ENCODE measurements at places on chromosomes 7 and 10.

- DNase-seq = no peak
Measured at GRCh38 chr10:85527616-85528317, 838.8 kb downstream of the GRID1 start.

DNA sequence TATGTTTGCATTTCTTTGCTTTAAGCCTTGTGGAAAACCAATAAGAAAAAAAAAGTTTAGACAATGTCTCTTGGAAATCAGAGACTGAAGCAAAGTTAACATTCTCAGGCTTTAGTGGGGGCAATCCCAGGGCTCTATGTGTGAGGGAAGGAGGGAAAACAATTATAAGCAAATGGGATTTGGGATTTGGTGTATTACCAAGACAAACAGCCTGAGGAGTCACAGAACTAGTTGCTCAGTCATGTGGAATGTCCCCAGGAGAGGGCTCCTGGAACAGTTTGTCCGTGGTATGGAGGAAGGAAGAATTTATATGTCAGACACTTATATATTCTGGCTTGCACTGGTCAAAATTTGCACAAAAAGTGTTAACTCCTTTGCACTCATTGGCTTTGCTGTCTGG, 562.9 kb upstream of the TPK1 start:
- no peak for DNase-seq

DNA sequence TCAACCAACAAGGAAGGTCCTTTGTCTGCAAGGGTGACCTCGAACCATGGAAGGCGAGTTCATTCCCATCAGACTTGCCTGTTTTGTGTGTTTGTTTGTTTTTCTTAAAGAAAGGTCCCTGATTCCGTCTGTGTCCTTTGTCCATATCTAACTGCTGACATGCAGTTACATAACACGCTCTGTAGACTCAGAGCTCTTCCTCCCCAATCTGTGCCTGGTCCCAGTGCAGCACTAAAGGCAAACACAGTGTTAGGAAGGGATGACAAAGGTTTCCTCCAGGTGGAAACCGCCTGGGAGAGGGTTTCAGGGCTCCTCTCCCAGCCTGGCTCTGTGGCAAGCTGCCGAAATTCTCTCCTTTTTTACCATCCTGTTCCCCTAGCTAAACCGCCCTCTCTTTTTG, 13.4 kb downstream of the JCAD start:
- DNase-seq = no peak

- DNase-seq = no peak
Measured at GRCh38 chr7:84389242-84389641, 194.7 kb upstream of the SEMA3A start.

DNA sequence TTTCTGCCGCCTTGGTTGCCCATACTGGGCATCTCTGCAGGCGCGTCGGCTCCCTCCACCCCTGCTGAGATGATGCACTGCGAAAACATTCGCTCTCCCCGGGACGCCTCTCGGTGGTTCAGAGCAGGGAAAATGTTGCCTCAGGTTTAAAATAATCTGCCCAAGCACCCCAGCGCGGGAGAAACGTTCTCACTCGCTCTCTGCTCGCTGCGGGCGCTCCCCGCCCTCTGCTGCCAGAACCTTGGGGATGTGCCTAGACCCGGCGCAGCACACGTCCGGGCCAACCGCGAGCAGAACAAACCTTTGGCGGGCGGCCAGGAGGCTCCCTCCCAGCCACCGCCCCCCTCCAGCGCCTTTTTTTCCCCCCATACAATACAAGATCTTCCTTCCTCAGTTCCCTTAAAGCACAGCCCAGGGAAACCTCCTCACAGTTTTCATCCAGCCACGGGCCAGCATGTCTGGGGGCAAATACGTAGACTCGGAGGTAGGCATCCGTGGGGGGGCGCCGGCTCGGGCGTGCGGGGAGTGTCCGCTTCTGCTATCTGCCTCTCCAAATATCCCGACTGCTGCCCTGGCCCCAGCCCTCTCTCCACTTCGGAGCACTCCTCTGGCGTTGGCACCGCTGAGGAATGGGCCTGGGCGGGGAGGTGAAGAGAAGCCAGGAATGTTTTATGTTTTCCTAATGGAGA, at the start of gene CAV1:
TSS of gene CAV1 (plus strand) at position 428 of the 689 bp plus-strand sequence. CDS start at position 455, 27 bp downstream.
- DNase-seq = peak; percentile 54

- no peak for DNase-seq
Measured at GRCh38 chr10:124842721-124843120, 41.1 kb downstream of the ABRAXAS2 start.

GRCh38 chr7:142438235-142438922, 180.5 kb upstream of the PRSS58 start:
- DNase-seq = peak; percentile 39

- no peak for DNase-seq
Measured at GRCh38 chr10:103793920-103794883, 61.2 kb downstream of the SH3PXD2A start.

Measured in stimulated activated CD4-positive, alpha-beta T cell treated with anti-CD3 and anti-CD28 coated beads, Interleukin-15, amount 100 ng/mL, for 24 hours (primary cell).